ENCODE measurements at places on chromosomes 3 and 15.

DNA sequence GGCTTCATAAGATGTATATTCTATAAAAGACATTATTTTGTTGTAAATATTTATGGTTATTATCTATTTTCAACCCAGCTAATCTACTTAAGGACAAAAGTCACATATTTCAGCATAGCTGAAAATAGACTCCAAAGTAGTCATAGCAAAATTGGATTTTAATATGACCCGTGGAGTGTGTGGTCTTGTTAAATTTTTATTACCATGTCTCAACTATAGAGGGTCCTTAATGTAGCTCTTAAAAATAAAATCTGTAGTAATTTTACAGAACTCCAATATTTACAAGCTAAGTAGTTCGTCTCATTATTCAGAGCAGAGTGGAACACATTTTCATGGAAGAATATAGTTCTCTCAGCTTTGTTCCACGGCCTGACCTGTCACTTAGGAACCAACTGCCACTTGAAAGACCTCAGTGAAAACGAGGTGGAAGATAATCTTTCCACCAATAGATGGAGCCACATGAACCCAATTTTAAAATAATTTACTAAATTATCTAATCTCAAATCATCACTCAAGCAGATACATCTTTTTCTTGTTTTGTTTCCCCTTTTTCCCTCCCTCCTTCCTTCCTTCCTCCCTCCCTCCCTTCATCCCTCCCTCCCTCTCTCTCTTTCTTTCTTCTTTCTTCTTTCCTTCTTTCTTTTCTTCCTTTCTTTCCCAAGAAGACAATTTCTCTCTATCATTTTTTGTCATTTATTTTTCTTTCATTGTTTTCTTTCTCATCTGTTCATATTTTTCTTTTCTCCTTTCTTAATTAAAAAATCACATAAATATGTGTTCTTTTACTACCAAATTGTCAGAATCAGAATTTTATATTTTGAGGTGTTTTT, 97.2 kb downstream of the CLDN1 start:
- DNase-seq, result no peak

DNA sequence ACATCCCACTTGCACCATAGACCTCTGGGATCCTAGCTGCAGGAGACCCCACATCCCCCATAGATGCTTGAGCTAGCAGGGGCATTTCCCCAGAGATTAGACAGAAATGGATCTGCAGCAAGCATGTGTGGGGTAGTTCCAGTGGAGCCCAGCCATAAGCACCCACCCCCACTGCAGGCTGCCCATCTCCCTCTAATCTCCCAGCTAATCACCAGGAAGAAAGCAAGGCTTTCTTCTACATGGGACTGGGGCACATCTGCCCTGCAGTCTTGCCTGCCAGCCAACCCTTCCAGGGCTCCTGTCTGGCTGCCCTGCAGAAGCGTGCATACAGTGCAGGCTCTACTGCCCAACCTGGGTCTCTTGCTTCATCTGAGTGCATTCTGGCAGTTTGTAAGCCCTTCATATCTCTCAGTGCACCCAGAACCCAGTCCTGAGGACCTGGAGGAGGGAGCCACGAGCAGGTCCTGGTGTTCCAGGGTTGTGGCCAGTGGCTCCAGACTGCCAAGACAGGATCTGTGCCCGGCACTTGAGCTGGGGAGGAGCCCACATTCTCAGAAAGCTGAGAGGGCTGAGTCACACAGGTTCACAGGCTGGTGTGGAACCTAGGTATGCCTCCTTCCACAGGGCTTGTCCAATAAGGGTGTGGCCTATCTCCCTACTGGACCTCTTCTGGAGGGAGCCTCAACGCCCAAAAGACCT, 49.9 kb upstream of the IGSF11 start:
- DNase-seq, result peak; percentile 43

DNA sequence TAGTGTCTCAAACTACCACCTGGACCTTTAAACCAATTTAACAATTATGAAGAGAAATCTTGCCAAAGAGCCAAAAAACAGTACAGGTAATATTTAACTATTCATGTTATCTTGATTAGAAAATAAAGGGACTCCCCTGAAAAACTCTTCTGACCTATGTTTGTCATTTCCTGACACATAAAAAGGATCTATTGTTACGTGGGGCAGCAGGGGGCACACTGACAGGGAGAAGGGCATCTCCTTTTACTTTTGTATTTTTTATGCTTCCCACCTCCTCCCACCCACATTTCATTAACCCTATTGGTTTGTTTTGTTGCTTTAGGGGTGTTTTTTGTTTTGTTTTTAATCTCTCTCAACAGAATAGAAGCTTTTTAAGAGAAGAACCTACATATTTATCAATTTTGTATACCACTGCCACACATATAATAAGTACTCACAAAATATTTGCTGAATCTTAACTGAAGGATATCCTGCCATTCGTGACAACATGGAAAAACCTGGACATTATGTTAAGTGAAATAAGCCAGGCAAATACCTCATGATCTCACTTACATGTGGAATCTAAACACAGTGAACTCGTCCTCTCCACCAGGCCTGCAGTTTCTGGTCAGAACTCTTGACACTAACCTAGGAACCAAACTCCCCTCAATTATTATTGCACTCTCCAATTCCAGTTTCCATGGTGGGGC, 17.7 kb downstream of the STAG1 start:
- DNase-seq, result no peak

DNA sequence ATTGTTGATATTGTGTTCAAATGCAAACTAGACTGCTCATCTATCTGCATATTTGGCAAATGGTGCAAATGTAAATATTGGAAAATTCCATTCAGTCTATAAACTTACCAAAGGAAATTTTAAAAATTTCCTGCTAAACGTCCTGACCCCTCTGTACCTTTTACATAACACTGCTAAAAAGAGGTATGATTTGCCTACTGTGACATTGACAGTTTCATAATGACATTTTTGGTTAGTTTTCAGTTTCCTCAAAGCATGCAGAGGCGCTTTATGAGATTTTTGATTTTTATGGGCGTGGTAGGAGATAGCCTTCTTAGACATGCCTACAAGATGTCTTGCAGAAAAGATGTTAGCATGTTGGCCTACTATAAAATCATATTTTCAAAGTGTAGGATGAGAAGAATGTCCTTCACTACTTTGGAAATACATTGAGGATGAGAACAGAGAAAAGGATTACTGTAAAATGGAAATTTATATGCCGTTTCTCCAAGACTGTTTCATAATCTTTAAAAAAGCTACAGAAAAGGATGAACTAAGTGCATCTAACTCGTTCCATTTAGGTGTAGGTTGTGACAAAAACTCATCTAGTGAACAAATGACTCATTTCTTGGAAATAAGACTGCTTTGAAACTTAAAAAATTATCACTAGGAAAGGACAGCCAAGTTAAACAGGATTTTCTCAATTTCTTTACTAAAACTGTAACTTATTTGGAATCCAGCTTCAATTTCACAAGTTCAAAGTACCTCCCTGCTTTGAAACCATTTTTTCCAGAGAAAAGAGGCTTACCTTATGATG, 14.5 kb upstream of the ISLR start:
- DNase-seq, result no peak

- no peak for DNase-seq
These were observed 15.6 kb upstream of the UBE2Q2 start for GRCh38 chr15:75827691-75828090.

GRCh38 chr3:186772701-186773417, 10.5 kb upstream of the EIF4A2 start:
- peak; percentile 49 for DNase-seq

DNA sequence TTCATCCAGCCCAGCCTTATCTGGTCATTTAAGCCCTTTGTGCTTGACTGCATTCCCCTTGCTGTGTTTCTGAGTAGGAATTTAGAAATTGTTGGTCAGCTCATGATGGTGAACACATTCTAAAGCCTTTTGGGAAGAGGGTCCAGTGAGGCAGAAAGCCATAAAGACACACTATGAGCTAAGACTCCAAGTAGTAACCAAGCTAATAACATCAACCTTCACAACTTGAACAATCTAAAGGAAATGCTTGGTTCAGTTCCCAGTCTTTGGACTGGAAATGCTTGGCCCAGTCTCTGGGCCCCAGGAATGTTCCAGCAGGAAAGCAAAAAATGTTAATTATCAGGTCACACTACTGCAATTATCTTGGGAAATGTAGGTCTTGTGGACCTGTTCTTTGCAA, 7.7 kb downstream of the PLSCR1 start:
- no peak for DNase-seq

GRCh38 chr15:77066971-77067690, 3.8 kb downstream of the TSPAN3 start:
- no peak for DNase-seq

- DNase-seq, result peak; percentile 70
These were observed 77.0 kb downstream of the LPP start for GRCh38 chr3:188230962-188231361.

DNA sequence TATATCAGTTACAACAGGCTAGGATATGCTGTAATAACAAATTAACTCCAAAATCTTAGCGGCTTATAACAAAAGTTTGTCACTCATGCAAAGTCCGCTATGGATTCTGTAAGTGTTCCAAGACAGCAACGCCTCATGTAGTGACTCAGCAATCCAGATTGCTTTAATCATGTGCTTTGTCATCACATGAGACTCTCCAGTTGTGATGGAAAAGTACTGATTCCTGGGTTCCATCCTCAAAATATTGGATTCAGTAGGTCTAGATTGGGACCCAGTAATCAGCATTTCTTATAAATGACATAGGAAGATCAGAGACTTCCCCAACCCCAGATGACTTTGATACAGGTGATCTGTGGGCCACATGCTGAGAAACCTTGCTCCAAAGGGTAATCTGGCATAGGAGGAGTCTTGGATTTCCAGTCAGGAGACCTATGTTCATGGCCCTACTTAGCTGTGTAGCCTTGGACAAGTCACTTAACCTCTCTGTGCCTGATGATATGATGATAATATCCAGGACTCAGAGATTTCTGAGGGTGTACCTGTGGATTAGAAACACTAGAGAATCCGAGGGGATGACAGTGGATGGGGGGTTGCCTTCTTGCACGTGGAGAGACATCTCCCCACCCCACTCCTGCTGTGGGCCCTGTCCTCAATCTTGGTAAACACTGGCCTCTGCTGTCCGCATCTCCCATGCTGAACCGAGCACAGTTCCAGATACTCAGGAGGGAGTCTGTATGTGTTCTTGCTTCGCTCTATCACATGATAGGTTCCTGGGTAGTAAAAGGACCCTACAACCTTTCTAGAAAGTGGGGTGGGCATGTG, 65.5 kb downstream of the CORO2B start:
- DNase-seq, result peak; percentile 48

DNA sequence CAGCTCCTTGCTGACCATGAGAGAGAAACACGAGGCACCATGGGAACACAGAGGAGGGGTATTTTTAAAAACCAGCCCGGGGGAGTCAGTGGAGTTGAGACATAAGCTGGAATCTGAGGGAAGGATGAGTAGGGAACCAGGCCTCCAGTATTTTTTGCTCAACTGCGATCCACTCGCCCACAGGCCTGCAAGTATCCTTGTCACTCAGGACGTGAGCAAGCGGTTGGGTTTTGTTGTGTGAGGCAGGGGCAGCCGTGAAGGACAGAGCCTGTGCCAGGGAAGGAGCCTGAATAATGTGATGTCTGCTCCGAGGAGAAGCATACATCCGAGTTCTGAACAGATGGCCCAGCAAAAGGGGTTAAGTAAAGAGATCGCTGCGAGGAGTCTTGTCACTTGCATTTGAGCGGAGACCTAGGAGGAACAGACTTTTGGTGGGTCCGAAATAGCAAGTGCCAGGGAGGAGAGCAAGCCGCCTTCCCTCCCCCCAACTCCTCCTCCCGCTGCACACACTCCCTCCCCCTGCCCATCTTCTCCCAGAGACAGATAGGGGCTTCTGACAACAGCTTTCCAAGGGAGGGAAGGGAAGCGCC, 20.4 kb upstream of the NTRK3 start:
- no peak for DNase-seq

DNA sequence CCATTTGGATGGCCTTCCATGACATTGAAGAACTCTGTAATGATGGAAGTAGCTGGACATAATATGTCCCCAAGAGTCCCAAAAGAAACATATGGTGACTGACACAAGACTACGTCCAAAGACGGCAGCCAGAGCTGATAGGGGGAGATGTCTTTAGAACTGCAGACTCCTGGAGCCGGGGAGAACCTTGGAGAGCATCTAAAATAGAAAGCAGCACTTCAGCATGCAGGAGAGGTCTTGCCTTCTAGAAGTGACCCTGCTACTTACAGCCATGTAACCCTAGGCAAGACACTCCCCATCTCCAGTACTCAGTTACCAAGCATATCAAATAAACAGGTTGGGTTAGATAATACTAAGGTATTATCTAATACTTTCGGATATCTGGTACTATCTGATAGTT, 143.8 kb upstream of the BCL6 start:
- DNase-seq, result no peak

GRCh38 chr15:40105517-40106202, 3.0 kb downstream of the BMF start:
- no peak for DNase-seq

- no peak for DNase-seq
These were observed 71.1 kb upstream of the XCR1 start for GRCh38 chr3:46098319-46098761.

DNA sequence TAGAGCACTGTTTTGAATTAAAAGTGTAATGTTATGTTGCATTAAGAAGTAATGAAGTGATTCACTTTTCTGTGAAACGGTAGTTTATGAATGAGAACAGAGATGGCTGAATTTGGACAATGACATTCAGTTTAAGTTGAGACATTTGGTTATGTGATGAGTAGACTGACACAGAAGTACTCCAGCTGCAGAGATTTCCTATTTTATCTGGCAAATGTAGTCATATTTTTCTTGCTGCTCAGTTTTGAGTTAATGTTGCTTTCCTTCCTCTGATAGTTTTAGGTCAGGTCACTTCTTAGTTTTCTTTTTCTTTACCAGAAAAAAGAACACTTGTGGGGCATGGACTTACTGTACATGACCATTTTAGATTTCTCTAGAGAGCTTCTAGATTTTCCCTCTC, 51.2 kb downstream of the ASB7 start:
- no peak for DNase-seq

DNA sequence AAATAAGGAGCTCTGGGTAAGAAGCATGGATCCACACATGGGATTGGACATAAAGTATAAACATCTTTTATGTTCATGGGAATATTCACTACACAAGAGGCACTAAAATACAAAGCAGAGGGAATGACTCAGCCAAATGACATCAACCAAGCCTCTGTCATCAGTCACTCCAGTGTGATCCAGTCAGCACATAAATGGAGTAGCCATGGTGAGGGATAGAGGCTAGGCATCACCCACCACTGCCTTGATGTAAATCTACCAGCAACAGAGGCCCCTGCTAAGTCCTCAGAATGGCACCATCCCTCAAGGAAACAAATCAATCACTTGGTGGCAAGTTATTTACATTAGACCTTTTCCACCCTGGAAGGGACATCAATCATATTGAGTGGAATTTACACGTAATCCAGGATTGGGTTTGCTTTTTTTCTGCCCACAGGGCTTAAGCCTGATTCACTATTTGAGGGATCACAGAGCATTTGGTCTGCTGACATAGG, 27.2 kb downstream of the VEPH1 start:
- DNase-seq, result no peak

GRCh38 chr15:27831384-27832236, 267.5 kb downstream of the OCA2 start:
- DNase-seq, result no peak

GRCh38 chr15:87761736-87762509, 494.6 kb downstream of the NTRK3 start:
- DNase-seq, result no peak

- no peak for DNase-seq
These were observed 32.2 kb downstream of the VEPH1 start for GRCh38 chr3:157471064-157471463.

GRCh38 chr15:68224546-68225250, 4.8 kb downstream of the CLN6 start:
- no peak for DNase-seq

All from MG63 (cell line).